AG10803 (cell line): ENCODE measurements at places on chromosomes 1 and 21.

DNA sequence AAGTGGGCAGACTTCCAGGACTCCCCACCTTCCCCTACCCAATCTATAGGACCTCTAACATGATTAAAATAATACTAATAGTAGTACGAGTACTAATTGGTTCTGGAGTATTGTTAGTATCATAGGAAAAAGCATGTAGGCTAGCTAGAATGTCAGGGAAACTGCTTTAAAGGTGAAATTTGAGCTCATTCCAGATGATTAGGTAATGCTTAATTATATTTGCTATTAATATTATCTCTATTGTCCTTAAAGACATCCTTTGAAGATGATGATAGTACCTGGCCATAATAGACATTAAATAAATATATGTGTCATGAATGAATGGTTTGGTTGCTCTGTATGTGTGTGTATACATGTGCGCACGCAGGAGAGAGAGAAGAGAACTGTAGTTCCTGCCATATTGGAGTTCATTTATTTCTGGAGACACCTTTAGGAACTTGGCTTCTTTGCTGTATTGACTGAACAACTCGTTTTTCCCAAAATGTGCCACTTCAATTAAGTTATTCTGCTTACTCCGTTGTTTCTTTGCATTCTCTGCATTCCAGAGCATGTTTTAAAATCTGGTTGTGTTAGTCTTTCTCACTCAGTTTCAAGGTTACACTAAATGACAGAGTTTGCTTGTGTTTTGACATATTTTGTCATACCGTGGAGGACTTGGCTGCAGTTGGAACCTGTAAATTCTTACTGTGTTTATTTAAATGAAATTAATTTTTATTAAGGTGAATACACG is 117.1 kb downstream of the OSBPL9 start:
- peak; percentile 50 for DNase-seq

- DNase-seq = no peak
These were observed 1.7 kb downstream of the IL6R start for GRCh38 chr1:154406886-154407197.

DNA sequence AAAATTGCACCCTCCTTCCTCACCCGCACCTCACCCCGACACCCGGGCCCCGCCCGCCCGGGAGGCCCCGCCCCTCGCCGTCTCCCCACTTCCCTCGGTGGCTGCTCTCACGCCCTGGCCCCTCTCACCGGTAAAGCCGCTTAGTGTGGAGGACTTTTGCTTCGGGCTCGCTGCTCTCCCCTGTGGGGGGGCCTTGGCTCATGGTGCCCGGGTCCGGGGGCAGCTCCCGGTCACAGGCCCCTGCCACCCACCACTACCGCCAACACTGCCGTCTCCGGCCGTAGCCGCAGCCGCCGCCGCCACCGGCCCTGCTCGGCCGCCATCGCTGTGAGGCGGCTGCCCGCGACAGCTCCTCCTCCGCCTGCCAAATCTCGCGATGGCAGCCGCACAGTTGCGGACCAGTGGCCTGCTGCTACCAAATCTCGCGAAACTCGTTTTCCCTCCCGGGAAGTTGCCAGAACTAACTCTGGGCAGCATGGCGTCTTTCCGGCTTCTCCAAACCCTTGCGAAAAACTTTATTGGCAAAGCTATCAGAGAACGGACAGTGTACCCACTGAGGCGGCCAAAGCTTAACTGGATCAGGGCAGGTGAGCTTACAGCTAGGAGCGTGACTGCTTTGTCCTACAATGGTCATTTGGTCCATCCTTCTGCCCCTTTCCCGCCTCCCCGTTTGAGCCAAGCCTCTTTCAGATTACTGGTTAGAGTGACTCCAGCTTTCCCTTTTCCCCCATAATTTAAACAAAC is at the start of gene SMG5:
Gene SMG5 (minus strand): TSS at position 347 of the 744 bp plus-strand sequence. CDS start 145 bp downstream, at position 202.
- peak; percentile 98 for DNase-seq

DNA sequence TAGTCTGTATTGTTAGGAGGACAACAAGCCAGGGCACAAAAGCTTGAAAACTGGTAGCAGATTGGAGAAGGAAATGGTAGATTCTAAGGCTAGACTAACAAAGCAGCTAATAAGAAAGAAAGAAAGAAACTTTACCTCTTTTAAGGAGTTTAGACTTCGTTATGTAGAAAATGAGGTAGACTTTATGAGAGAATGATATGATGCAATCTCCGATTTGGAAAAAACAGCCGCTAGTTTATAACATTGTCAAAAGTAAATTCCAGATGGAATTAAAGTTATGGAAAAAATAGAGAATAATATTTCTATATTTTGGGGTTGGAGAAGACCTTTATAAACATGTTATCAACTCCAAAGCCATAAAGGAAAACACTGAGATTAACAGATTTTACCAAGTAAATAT is 67.0 kb downstream of the CAMSAP2 start:
- DNase-seq = no peak

- no peak for DNase-seq
These were observed 16.7 kb downstream of the ITSN1 start for GRCh38 chr21:33658919-33659567.
